Activated CD4-positive, alpha-beta T cell treated with anti-CD3 and anti-CD28 coated beads, Interleukin-2, amount 10 ng/mL, durations not matched to agents 24 days and 14 days (primary cell): ENCODE measurements at places on chromosomes 3 and 15.

DNA sequence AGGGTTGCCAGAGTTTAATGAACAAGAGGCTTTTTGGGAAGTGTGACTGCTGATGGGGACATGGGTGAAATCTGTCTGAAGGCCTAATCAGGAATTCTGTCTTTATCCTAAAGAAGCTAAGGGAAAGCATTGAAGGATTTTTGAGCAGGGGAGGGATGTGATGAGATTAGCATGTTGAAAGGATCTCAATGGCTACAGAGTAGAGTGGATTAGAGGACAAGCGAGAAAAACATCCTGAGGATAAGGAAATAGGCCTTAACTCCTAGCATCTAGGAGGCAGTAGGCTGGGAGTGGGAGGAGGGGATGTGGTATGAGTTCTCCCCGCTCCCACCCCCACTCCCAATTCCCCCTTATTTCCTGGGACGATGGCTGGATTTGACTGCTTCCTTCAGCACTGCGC lies 35.1 kb upstream of the SNTN start:
- no peak for DNase-seq

DNA sequence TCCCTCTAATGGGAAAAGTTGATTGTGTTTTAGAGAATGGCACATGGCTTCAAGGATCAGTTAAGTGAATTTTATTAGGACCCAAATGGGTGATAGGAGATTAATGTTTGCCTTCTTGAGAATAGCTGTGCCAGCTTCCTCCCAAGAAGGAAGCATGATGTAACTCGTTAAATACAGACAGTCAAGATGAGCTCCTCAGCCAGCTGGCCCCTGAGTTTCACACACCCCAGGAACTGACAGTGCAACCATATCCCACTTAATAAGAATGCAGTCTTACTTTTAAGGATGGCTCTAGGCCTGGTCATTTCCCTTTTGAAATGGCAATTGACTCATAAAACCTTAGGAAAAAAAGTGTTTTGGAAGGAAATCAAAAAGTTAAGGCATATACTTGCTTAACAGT lies 472.8 kb upstream of the KCNMB2 start:
- no peak for DNase-seq

DNA sequence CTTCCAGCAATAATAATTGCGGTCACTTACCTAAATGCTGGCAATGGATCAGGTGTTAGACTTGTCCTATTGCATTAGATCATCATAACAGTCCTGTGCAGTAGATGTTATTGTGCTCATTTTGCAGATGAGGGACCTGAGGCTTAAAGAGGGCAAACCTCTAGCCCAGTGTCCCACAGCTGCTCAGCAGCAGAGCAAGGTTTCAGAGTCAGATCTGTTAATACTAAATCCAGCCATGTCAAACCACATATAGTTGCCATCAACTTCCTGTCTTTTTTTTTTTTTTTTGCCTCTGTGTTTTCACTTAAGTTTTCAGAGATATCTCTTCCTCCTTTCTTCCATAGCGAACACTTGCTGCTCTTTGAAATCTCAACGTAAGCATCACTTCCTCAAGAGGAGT lies 12.1 kb downstream of the FEZF2 start:
- DNase-seq: no peak

- no peak for DNase-seq
These were observed 21.9 kb downstream of the PRKCD start for GRCh38 chr3:53182764-53183355.

DNA sequence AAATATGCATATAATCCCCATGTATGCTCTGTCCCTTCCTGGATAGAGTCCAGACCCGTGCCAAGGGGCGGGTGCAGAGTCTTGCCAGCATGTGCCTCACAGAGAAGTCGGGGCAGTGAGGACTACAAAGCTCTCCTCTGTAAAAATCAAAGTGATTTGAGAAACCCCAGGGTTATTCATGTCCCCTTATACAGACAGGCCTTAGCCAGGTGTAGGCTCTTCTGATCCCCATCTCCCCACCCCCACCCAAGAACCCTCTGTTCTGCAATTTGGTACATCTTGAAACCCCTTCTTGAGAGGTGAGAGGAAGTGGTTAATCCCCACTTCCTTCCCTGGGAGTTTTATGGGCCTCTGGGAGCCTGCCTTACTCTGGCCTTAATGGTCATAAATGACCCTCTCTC lies 24.7 kb downstream of the TRIM71 start:
- DNase-seq: no peak

GRCh38 chr3:173617490-173617889 lies 219.9 kb downstream of the NLGN1 start:
- DNase-seq: no peak

DNA sequence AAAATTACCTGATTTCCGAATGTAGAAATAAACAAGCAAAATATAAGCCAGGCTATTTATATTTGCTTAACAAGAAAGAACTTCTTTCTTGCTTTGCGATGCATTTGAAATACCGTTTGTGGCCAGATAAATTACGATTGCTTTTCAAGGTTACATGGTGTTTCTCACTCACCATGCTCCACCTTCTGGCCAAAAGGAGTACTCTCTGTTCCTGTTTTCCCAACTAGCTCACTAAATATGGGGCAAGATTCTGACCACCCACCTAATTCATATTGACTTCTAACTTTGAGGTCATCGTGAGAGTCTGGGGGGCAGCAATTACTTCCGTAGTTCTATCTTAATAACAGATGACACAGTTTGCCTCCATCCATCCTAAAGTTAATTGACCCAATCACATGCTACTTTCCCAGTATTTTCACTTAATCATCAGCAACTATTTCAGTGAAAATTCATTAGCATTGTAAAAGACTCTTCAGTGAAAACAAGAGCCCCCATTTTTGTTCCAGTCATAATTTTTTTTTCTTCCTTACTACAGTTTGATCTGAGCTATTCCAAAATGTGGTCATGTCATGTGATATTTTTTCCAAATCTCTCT lies 25.9 kb downstream of the ACP3 start:
- DNase-seq: peak; percentile 73

GRCh38 chr3:37864904-37865303 lies 3.2 kb downstream of the CTDSPL start:
- peak; percentile 64 for DNase-seq

- no peak for DNase-seq
These were observed 156.4 kb downstream of the LRRC28 start for GRCh38 chr15:99407716-99408115.

- no peak for DNase-seq
These were observed 77.4 kb downstream of the CHCHD6 start for GRCh38 chr3:126781406-126781805.

GRCh38 chr3:38740537-38740936 lies 75.5 kb downstream of the SCN10A start:
- no peak for DNase-seq

- no peak for DNase-seq
These were observed 511.9 kb downstream of the GBE1 start for GRCh38 chr3:81249540-81250029.

- no peak for DNase-seq
These were observed 7.0 kb downstream of the FNDC3B start for GRCh38 chr3:172046268-172046915.

GRCh38 chr15:77629070-77630030 lies 3.4 kb downstream of the LINGO1 start:
- no peak for DNase-seq

- DNase-seq: no peak
These were observed 38.0 kb upstream of the DPH6 start for GRCh38 chr15:35583863-35584528.

- no peak for DNase-seq
These were observed 14.0 kb upstream of the SSUH2 start for GRCh38 chr3:8658306-8659212.

- no peak for DNase-seq
These were observed 129.8 kb downstream of the DLG1 start for GRCh38 chr3:197168606-197169005.

- DNase-seq: no peak
These were observed 40.9 kb downstream of the STRIT1 start for GRCh38 chr3:155252535-155252934.

GRCh38 chr3:101036676-101037075 lies 43.5 kb upstream of the ABI3BP start:
- no peak for DNase-seq

DNA sequence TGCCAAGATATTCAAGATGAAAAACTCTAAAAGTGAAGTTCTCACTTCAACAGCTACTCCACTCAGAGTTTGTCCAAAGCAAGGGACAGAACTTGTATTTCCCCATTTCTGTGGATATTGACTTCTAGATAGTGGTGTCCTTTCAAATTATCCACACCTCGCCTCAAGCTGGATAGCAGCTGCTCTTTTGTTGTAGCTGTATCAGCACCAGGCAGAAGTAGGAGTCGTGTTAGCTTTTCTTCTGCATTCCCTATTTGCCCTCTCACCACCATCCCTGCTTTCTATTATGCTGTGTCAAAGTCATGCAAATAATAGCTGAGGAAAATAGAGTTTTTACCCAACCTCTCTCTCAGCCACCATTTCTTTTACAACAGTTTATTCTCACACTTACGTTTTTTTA lies 303.8 kb downstream of the EPHA3 start:
- no peak for DNase-seq

DNA sequence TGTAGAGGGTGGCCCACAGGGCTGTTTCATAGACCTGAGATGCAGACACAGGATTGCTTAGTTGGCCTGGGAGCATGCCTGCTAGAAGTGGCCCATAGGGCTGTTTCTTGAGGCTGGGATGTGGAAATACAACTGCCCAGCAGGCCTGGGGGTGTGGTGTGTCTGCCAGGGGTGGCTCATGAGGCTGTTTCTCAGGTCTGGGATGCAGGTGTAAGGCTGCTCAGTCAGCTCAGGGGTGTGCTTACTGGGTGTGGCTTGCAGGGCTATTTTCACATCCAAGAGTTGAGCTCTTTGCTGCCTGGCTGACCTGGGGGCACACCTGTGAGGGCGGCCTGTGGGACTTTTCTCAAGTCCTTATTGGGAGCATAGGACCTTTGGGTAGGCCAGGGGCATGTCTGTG lies 131.3 kb downstream of the DOCK3 start:
- DNase-seq: no peak

DNA sequence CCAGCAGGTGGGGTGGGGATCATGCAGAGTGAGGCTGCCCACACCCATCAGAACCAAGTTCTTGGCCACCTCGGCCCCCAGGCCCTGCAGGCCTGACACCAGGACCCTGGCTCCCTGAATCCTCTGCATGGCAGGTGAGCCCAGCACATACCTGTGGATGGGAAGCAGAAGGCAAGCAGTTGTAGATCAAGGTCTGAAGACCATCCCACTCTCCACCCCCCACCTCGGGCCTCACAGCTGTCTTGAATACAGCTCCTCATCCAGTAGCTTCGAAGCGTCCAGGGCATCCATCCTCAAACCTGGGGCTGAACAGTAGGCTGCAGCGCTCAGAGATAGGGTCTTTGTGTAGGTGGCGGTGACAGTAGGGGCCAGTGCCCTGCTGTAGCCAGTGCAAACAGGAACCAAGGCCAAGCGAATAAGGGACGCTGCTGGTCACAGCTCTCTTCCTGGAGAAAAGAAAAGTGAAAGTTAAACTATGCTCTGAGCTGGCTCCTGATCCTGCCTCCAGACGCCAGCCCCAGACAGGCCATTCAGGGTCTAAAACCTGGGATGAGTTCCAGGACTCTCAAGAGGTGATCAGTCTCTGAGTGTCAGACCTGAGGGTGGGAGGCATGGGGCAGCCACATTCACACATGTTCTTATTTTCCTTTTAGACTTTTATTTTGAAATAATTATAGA lies at the start of gene UBA7:
Gene UBA7, minus strand, starts transcription at position 457 of the 678 bp plus-strand sequence. Its CDS starts 166 bp downstream, at position 291.
- DNase-seq: peak; percentile 86

- DNase-seq: no peak
These were observed 41.0 kb downstream of the BCL2L10 start for GRCh38 chr15:52071570-52071969.

DNA sequence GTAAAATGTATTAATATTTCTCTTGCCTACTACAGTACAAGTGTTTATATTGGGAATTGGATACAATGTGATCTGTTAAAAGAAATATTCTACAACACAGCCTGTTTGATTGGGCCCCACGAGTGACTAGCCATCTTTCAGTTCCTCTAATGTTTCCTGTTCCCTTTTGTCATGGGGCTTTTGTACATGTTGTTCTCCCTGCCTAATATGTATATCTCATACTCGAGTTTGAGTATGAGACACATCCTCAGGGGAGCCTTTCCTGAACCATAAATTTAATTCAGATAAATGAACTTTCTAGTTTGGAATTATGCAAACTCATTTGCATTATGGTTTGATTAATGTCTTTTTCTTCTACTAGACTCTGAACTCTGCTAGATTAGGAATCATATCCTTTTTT lies 65.5 kb downstream of the MEF2A start:
- no peak for DNase-seq

- no peak for DNase-seq
These were observed 411 bp upstream of the EIF2B5 start for GRCh38 chr3:184134746-184135148.

DNA sequence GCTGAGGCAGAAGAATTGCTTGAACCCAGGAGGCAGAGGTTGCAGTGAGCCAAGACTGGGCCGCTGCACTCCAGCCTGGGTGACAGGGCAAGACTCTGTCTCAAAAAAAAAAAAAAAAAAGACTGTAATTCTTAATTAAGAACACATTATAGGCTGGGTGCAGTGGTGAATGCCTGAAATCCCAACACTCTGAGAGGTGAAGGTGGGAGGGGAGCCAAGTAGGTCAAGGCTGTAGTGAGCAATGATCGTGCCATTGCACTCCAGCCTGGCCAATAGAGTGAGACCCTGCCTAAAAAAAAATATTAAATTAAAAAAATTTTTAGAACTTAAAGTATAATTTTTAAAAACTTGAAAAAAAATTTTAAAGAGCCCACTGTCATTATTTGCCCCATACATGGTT lies 13.4 kb upstream of the ARPIN start:
- DNase-seq: no peak

DNA sequence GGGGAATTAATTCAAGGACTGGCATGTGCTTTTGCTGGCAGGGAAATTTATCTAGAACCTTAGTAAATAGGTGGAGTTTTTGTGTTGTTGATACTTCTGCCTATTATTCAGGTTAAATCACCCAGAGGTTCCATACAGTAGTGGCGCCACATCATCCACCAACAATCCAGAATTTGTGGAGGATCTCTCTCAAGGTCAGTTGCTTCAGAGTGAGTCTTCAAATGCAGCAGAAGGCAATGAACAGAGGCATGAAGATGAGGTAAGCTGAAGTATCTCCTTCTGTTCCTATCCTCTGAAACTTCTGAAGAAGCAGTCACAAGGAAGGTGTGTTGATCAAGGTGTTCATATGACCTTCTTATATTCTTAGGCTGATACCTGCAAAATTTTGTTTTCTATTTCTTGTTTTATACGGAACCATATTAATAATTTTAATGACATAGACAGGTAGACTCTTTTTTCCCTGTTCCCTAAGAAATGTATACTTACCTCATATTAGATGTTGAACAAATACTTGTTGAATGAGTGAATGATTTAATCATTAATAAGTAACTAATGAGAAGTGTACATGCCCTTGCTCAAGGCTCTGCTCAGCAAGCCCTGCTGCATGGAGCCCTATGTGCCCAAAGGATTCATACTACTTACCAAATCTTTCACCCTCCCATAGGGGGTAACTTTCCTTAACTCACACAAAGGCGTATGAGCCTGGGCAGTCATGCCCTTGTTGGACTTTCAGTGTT lies 43.6 kb downstream of the HMG20A start:
- no peak for DNase-seq

DNA sequence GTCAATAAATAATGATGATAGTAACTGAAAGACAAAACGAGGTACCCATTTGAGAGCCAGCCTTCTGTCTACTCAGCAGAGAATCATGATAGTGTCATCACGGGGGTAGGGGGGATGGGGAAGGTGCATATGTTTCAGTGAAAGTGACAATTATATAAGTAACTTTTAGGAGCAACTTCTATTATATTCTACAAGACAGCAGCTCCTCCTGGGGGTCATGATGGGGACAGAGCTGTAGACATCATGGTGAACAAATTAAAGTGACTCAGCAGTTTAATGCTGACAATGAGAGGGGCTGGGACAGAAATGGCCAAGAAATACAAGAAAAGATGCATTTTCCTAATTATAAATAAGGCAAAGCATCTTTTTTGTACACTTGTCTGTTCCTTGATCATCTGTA lies 11.8 kb downstream of the CAPN3 start:
- DNase-seq: no peak
